ENCODE measurements at places on chromosomes 7 and 10.

- no peak for DNase-seq
Observed at GRCh38 chr7:79965946-79966345, 168.7 kb upstream of the GNAI1 start.

GRCh38 chr7:81447351-81447952, 322.4 kb downstream of the HGF start:
- no peak for DNase-seq

GRCh38 chr7:96088579-96088978, 233.3 kb downstream of the SLC25A13 start:
- DNase-seq, result no peak

DNA sequence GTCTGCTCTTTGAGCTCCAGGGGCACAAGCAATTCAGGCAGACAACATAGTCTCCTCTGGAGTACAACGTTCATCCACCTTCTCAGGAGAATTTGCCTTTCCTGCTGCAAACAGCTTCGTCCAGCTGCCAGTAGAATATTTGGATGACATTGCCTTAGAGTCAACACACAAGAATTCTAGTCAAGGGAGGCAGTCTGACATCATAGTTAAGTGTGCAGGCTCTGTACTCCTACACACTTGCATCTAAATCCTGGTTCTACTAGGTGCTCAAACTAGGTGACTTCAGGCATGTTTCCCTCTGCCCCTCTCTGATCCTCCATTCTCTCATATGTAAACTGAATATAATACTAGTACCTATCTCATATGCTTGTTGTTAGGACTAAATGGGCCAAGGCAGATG, 314.8 kb downstream of the HPSE2 start:
- no peak for DNase-seq

GRCh38 chr10:52908478-52908877, 135.9 kb upstream of the MBL2 start:
- no peak for DNase-seq

DNA sequence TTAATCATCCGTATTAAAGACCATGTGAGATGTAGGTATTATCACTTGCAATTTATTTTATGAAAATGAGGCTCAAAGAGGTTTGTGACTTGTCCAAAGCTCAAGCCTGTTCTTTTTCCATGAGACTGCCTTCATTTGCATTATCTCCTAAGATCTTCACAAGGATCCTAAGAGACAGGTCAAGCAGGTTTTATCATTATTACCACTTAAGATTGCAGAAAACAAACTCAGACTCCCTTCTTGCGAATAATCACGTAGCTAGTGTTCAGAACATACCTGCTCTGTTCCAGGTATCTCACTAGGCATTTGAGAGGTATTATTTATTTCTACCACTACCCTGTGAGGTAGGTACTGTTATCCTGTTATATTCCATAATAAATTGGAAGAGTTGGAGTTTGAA, 64.8 kb downstream of the ZNRF2 start:
- no peak for DNase-seq

- no peak for DNase-seq
Observed at GRCh38 chr10:132837905-132838304, 52.0 kb upstream of the NKX6-2 start.

- no peak for DNase-seq
Observed at GRCh38 chr7:4550117-4550516, 132.0 kb upstream of the FOXK1 start.

DNA sequence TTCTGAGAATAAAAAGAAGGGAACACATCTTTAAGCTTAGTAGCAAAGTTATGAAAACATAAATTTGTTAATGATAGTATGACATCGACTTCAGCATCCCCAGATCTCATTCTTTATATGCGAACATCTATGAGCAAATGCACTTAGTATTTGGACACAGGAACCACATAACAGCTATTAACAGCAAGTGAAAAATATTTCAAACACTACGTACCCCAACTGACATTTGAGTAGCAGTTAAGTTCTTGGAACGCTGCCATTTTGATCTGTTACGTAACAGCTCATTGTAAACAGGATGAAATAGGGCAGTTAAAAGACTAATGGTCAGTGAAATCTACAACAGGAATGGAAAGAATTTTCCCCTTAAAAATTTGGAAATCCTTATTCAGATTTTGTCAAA, 428.9 kb downstream of the TNS3 start:
- DNase-seq, result no peak

DNA sequence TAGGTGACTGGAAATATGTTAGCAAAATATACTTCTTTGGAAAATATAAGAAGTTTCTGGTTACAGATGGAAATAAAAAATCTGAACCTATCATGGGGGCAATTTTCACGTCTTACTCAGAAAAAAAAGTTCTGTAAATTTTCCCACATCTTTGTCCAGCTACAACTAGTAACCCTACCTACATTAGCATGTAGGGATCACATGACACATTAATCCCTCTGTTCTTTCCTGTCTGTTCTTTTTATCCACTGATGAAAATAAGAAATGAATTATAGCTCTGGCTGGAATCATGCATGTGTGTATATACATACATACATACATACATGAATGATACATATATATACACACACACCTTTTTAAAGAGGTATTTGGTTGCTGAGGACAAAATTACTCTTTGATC, 3.6 kb upstream of the FAM53B start:
- no peak for DNase-seq

- DNase-seq, result no peak
Observed at GRCh38 chr7:144452064-144452463, 48.6 kb upstream of the NOBOX start.

GRCh38 chr10:21981118-21981517, 22.4 kb downstream of the DNAJC1 start:
- no peak for DNase-seq

DNA sequence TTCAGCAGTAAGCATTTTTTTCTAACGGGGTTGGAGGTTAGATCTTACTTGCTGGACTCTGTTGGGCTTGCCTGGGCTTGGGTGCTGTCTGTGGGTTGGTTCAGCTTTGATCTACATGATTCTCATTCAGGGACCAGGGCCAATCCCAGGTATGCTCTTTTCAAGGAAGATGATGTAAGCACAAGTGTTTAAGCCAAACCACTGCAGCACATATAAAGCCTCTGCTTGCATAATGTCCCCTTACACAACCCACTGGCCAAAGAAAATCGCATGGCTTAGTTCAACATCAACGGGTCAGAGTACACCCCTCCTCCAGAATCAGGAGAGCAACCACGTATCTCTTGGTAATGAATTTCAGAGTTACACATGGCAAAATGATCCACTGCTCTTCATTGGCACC, 83.9 kb downstream of the DNAJB9 start:
- DNase-seq, result no peak

GRCh38 chr7:4261601-4261960, 420.5 kb upstream of the FOXK1 start:
- DNase-seq, result no peak

DNA sequence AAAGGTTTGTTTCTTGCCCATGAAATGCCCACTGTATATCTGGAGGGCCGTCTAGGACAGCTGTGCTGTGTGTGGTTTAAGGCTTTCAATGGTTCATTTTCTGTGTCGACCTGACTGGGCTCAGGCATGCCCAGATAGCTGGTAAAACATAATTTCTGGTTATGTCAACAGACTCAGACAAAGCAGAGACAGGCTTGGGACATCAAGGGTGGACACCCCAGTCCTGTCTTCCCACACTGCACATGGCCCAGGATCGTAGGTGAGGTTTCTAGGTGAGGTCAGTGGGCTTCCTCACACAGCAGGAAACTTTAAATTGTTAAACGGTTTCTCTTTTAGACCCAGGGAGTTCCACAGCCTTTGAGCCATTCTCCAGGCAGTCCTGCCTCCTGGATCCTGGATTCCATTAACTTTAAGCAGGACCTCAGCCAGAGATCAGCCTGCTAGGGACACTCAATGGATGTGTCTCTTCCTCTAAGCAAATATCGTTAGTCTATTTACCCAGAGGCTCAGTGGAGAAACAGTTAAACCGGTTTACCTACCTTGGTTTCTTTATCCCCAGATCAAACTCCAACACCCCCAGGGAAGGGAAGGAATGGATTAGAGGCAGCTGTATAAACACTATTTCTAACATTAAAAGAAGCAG, 66.4 kb downstream of the ST8SIA6 start:
- no peak for DNase-seq

- no peak for DNase-seq
Observed at GRCh38 chr10:124319926-124320391, 98.8 kb downstream of the OAT start.

- DNase-seq, result no peak
Observed at GRCh38 chr10:78876449-78876848, 192.3 kb upstream of the ZMIZ1 start.

- peak; percentile 45 for DNase-seq
Observed at GRCh38 chr10:24951201-24952142, 934 bp downstream of the PRTFDC1 start.

DNA sequence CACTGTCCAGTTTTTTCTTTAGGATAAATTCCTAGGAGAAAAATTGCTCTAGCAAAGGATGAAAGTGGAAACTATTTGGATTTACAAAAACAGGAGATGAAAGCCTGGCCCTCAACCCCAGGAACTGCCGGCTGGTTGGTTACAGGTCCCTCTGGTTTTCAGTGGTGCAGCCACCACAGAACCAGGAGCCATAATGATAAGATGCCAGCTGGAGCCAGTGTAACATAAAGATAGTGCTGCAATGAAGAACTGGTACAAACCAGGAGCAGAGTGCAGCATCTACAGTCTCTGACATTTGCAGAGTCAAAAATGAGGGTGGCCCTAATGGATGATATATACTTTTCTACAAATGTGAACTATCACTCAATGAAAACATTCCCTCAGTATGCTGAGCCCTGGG, 20.4 kb upstream of the NUP42 start:
- no peak for DNase-seq

- DNase-seq, result no peak
Observed at GRCh38 chr7:85452674-85453073, 265.8 kb upstream of the SEMA3D start.

DNA sequence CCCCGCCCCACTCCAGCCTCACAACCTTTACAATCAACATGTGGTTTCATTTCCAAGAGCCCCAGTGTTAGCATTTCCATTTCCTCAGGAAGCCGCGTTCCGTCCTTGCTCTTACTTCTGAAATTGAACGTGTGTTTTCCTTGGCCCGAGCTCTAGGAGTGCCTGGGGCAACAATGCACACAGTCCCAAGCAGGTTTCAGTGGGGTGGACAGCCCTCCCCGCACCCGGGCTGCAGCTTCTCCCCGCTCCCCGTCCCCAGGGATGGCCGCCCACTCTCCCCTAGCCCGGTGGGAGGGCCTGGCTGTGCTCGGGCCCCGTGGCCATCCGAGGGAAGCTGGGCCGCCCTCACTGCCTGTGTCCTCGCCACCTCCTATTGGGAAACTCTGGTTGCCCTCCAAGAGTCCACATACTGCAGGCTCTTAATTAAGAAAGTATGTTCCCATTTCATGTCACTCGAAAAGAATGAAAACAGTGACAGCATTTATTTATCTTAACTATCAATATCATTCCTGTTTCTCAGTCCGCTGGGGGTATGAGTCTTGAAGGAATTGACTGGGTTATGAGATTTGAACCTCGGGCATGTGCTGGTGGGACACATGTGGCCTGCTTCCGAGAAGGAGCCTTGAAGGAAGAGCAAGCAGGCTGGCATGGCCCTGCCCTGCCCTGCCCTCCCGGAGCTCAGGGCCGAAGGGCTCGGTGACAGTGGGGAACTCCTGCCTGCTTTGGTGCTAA, 163.8 kb downstream of the GRK5 start:
- DNase-seq, result no peak

DNA sequence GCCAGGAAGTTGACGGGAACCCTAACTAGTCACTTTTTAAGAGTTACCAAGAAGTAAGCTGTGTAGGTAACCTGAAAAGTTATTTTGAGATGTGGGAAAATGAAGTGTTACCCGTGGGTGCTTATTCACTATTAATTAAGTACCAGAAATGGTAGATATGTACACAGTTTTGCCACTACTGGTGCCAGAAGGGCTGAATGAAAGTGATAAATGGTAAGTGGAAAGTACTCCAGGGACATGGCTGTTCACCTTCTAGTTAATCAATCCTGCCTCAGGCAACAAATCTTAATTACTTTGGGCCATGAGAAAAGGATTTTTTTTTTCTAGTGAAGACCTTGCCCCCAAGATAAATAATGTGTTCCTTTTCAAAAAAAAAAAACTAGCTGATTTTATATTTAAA, 15.8 kb downstream of the NET1 start:
- DNase-seq, result peak; percentile 23

- no peak for DNase-seq
Observed at GRCh38 chr7:34249192-34249591, 343.9 kb downstream of the BMPER start.

DNA sequence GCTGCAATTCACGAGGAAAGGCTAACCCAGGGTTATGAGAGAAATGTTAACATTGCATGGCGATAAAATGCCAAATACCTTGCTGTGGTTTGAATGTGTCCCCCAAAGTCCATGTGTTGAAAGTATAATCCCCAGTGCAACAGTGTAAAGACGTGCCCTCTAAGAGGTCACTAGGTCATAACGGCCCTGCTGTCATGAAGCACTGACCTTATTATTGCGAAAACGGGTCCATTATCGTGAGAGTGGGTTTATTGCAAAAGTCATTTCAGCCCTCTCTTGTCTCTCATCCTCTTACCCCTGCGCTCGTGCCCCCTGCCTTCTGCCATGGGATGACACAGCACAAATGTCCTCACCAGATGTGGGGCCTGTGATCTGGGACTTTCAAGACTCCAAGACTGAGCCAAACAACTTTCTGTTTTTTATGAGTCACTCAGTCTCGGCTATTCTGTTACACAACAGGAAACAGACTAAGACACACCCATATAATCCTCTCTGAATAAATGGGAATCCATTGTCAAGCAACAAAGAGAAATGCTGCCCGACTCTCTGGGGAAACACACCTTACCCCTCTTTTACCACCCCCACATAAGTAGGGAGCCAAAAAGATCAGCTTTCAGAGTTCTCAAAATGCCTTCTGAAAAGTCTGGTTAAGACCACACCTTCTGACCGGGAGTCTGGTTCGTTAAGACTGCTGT, 73.1 kb upstream of the UCN3 start:
- DNase-seq, result peak; percentile 55

DNA sequence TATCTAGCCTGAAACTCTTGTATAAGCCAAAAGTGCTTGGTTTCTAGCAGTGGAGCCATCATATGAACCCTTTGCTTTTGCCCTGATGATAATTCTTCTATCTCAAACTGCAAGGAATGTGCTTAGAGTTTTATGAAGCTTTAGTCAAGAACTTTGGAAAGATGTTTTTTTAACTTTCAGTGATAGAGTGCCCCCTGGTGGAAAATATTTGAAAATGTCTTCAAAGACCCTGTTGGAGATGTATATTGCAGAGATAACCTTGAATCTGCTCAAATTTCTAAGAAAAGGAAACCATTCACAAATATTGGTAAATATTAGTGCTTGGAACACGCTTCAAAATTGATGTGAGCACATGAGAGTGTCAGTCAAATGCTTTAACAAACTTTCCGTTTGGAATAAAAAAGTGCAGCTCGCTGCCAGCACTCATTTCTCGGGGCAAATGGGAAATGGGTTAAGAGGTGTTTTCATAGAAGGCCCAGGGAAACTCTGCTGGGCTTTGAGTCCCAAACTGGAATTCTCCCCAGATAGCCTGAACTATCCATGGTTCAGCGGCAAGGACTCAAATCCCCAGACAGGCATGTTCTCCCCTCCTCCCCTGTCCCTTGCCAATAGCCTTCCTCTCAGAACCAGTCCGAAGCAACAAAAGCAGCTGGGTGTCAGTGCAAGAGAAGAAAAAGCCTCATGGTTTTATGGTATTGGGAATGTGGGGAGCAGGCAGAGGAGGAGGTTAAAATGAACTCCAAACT, 129.3 kb downstream of the MYOF start:
- no peak for DNase-seq

- no peak for DNase-seq
Observed at GRCh38 chr10:74921744-74922143, 95.3 kb downstream of the KAT6B start.
